Right renal pelvis (tissue), 4 donors: ENCODE measurements at places on chromosomes 12 and 14. TPM values are rescaled to one million over a fixed set of nuclear protein-coding genes. Genes with fewer than 3 reads are reported as not detected.

GRCh38 chr14:54209511-54210250 lies 187.1 kb upstream of the CDKN3 start:
- DNase-seq, result no peak

Gene TAS2R10
- polyA plus RNA-seq, result 1.2 TPM

DNA sequence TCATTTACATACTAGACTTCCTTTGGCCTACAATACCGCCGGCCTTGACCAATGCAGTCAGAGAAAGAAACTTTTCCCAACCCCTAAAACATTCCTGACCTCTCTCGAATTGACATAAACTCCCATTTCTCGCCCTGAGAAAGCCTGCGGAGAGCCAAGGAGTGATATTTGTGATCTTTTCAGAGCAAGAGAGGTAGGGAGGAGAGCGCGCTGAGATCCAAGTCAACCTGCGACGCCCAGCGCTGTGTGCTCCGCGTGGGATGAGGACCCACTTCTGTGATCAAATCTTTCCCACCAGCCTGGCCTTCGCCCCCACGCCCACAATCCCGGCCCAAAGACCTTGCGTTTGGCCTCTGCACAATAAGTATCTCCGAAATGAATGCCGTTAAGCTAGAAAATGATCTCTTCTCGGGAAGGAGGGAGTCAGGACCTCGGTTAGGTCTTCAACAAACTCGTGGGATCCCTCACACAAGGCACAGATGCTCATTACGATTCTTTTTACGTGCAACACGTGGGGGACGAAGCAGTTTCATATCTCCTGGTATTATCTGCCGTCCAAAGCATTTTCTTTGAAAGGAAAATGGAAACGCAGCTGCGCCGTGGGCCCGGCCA lies 6.3 kb upstream of the NPAS3 start:
- no peak for DNase-seq

- no peak for DNase-seq
Observed at GRCh38 chr14:101872346-101872745, 92.0 kb upstream of the DYNC1H1 start.

DNA sequence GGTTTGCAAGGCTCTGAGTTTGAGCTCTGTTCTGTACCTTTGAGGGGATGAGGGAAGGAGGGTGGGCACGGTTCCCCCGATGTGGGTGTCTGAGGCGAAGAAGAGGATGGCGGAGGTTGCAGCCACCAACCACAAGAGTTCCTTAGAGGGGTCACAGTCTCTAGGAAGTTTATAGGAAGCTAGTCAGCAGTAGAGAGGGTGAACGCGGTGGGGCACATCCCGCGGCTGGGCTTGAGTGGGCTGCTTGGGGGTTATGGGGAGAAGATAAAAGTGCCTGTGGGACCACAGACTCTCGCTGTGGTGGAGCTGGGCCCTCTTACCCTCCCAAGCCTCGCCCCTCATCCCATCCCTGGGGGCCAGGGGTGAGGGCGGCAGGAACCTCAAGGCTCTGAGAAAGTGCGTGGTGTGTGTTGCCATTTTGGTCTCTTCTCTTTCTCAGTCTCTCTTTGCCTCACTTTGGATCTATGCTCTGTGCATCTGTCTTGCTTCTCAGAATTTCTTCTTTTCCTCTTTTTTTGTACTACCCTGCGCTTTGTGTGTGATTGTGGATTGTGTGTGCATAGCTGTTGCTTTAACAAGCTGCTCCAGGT lies 2.7 kb downstream of the CD4 start:
- DNase-seq, result no peak

DNA sequence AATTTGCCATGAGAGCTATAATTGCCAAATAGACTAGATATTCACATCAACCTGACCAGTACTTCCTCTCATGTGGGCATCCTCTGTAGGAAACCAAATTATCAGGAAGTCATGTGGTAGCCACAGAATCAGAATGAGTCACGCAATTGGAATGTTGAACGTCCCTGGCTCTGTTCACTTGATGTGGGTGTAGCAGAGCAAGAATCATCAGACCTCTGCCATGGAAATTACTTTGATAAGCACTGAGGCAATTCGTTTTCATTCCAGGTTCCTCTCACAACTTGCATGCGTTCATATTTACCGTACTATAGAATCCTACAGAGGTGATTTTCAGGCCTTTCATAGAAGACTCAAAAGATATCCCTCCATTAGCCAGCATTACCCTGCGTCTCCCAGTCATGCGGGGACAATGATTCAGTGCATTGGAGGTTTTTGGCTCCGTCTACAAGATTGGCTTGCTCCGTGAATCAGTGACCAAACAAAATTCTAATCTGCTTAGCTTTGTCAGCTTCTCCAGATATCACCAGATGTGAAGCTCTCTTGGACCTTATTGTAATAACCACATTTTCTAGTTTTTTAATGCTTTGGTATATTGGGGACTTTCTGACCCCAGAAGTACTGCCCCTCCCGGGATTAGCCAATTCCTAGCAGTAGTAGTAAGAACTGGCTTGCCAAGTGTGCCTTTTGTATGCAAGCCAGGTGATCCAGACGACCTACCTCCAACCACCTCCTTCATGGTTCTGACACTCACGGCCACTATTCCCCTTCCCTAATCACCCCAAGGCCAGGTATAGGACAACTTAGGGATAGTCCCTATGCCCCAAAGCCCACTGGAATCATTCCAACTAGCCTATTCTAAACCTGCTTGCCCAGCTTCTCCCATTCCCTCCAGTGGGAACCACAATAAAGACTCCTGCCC lies 133.4 kb downstream of the KICS2 start:
- DNase-seq, result no peak

DNA sequence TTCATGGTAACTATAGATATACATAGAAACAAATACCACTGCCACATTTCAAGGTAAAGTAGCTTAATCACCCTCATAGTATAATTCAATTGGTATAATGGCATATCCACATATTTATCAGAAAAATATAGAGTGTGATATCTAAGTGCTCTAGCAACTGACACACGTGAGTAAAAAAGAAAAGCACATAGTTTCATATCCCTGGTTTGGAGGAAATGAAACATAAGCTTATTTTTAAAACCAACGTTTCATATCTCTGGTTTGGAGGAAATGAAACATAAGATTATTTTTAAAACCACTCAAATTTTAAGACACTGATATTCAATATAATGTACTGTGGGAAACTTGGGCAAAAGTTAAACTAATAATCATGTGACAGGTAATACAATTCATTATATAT lies 2.1 kb downstream of the OR6C70 start:
- DNase-seq, result no peak

Gene IL25
- not detected for polyA plus RNA-seq

Gene TMPRSS12
- 0.06 TPM for polyA plus RNA-seq

DNA sequence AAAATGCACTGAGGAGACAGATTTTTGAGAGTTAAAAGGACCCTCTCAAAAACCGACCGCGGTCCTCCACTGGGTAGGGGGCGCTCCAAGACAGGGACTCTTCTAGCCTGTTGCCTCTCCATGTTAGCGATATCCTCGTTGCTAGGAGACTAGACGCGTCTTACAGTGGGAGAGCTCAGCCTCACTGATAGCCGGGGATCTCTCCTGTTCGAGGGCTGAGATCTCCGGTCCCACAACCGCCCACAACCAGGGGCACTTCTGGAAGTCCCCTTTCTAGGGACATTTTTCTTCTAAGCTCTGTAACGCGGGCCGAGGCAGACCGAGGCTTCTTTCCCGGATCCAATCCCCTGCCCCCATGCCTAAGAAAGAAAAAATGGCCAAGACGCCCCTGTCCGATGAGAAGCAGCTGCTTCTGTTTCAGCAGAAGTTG lies 21.3 kb downstream of the FKBP11 start:
- DNase-seq, result peak; percentile 82

Gene GOLT1B
- polyA plus RNA-seq, result 51.6 TPM

DNA sequence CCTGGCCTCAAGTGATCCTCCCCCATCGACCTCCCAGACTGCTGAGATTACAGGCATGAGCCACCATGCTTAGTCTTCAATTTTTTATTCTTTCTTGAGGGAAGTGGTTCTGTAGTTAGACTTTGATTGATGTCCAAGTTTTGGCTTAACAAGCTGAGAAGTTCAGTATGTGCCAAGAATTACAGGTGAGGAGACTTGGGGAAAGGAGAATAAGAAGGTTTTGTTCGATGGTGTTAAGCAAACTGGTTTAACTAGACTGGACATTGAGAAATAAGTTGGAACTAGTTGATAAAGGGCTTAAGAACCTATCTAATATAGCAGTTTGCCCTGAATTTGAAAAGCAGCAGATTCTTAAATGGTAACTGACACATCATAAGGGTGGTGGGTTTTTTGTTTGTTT lies 32.6 kb upstream of the PLEKHD1 start:
- DNase-seq, result no peak

DNA sequence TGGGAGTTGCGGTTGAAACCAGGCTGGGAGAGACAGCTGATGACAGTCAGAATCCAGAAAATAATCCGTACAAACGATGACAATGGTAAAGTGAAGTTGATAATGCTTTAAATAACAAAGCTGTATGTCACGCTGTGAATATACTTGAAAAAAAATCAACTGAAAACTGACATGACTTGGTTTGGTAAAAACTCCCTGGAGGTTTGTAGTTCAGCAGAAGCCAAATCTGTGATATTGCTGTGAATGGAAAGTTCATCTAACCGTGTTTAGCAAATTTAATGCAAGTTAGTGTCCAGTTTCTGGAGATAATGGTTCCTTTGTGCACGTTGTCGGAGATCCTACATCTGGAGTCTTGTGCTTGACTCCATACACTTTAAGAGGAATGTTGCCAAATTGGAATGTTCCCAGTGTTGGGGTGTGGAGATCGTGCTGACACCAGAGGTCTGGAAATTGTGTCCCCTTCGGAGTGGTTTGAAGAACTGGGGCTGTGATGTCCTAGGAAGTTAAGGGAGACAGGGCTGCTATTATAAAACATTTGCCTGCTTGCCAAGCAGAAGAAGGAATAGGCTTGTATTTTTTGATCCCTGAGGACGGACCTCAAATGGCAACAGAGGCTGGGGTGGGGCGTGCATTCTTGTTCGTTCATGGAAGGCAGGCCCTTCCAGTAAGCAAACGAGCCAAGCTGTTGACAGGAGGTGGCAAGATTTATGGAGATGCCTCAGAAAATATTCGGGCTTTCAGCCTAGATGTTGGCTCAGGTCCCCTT lies 30.6 kb downstream of the PPFIBP1 start:
- no peak for DNase-seq

Gene CARMIL3
- 2.3 TPM for polyA plus RNA-seq

Gene CCDC63
- not detected for polyA plus RNA-seq

DNA sequence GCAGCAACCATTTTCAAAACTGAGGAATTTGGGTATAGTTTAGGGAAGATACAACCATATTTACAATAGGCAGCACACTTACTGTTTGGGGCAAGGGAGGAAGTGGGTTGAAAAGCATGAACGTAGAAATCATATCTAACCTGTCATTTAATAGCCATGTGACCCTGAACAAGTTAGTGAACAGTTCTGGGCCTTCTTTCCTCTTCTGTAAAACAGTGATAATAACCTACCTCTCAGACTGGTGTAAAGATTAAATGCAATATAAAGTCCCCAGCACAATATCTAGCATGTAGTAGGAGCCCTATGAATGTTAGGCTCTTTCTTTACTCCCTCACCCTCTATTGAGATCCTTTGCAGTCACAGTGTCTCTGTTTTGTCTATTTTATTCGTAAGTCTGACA lies 33.5 kb downstream of the A2ML1 start:
- DNase-seq, result no peak
